ENCODE measurements at places on chromosomes 1 and 21.
A peak's percentile ranks its signal among the peaks of the same experiment; 100 is the strongest.

DNA sequence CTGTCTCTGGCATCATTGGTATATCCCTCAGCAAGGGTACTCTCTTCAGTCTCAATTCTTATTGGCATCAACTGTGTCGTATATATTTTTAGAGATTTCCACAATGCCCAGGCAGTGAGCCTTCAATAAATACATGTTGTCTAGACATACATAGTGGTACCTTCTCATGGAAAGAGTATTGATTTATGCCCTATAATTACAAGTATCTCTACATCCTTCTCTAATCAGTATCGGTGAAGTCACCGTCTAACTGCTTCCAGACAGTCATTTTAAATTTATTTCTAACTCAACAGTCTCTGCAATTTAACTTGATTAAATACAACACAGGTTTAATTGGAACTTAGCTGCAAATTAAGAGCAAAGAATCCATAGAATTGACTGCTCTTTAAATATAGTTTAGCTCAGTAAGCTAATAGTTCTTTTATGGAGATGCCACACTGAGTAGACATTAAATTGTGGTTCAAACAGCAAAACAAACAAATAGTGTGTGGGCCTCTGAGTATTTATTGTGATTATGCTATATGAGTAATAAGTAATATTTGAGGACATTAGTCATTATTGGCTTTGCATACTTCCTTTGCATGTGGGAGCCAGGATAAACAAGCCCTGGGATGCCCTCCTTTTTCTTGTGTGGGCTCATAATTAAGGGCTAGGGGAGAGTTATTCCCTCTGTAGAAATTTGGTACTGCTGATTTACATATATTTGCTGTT, 126.9 kb upstream of the DUSP10 start:
- no peak for DNase-seq

- no peak for DNase-seq
Observed at GRCh38 chr1:195866091-195866780, 742.0 kb downstream of the KCNT2 start.

DNA sequence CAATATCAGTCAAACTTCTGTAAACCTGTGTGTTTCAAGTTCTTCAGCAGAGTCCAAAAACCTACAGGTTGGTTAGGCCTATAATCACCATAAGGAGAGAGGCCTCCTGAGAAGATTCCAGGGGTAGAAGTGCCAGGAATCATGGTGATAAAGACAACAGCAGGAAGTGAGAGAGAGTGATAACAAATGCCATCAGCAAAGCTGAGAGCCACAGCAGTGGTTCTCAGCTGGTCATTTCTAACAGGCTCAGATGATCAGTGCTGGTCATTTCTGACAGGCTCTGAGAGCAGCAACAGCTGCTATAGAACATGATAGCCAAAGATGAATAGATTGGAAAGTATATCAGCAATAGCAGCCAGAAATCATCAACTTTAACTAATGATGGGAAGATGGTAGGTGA, 101.3 kb downstream of the TYW3 start:
- no peak for DNase-seq

- DNase-seq = no peak
Observed at GRCh38 chr1:207993477-207994445, 82.8 kb upstream of the CD34 start.

- DNase-seq = no peak
Observed at GRCh38 chr1:103517380-103518047, 8.0 kb upstream of the RNPC3 start.

DNA sequence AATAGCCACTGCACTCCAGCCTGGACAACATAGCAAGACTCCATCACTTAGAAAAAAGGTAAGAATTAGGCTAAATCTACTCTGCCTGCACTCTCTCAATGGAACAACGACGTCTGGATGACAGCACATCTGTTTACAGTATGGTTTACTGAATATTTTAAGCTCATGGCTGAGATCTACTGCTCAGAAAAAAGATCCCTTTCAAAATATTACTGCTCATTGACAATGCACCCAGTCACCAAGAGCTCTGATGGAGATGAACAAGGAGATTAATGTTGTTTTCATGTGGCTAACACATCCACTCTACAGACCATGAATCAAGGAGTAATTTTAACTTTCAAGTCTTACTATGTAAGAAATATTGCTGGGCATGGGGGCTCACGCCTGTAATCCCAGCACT, 58.0 kb downstream of the SLC27A3 start:
- DNase-seq = no peak

DNA sequence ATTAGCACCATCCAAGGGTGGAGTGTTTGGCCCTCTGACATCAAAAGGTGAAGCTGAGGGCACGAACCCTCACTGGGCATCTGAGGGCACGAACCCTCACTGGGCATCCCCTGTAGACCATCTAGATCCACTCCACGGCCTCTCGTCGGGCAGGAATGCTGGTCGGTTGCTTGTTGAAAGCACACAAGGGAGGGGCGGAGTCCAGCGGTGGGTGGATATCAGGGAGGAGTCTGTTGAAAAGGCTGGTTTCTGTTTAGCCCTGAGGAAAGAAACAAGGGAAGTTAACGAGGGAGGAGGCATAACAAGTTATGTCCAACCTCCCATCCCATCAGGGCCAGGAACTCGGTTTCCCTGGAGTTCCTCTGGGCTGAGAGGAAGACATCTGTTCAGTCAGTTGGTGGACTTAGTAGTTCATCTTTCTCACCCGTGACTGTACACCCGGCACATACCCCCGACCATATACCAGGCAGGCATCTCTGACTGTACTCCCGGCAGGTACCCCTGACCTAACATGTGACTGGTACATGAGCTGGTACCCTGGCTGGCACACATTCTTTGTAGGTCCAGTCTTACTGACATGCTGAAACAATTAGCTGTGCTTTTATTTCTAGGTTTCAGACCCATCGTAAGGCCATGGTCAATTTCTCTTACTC, 32.1 kb upstream of the PDE9A start:
- no peak for DNase-seq

- peak; percentile 17 for DNase-seq
Observed at GRCh38 chr1:203216274-203217138, 13.0 kb downstream of the CHIT1 start.

- no peak for DNase-seq
Observed at GRCh38 chr1:211259638-211260126, 516 bp downstream of the RCOR3 start.

- no peak for DNase-seq
Observed at GRCh38 chr1:180902541-180902940, 10.2 kb upstream of the KIAA1614 start.

- DNase-seq = no peak
Observed at GRCh38 chr1:197021716-197022115, 44.4 kb downstream of the CFHR5 start.

- DNase-seq = no peak
Observed at GRCh38 chr21:39461419-39461818, 9.6 kb downstream of the SH3BGR start.

- no peak for DNase-seq
Observed at GRCh38 chr1:71557138-71557537, 476.3 kb upstream of the ZRANB2 start.

- DNase-seq = no peak
Observed at GRCh38 chr1:15954316-15954715, 21.6 kb downstream of the ZBTB17 start.

GRCh38 chr1:8134546-8135235, 108.6 kb upstream of the ERRFI1 start:
- DNase-seq = no peak

GRCh38 chr1:202144402-202145067, at the start of gene ARL8A:
TSS of gene ARL8A (minus strand) at chr1:202144737. CDS start at chr1:202144572, 165 bp downstream.
- peak; percentile 53 for DNase-seq

- no peak for DNase-seq
Observed at GRCh38 chr1:174314433-174314832, 133.3 kb upstream of the GPR52 start.

DNA sequence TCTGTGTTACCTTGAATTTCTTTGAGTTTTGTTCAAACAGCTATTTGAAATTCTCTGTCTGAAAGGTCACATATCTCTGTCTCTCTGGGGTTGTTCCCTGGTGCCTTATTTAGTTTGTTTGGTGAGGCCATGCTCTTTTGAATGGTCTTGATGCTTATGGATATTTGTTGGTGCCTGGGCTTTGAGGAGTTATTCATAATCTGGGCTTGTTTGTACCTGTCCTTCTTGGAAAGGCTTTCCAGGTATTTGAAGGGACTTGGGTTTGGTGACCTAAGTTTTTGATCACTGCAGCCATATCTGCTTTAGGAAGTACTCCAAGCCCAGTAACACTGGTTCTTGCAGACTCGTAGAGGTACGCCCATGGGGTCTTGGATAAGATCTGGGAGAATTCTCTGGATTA, 63.3 kb upstream of the MAGI3 start:
- DNase-seq = no peak

GRCh38 chr1:95004013-95004412, 68.7 kb downstream of the ALG14 start:
- no peak for DNase-seq

All from activated T-helper 1 cell treated with Interleukin-2 at 50 U/mL for 16 hours (primary cell).